ENCODE measurements at places on chromosomes 3 and 15.
A peak's percentile ranks its signal among the peaks of the same experiment; 100 is the strongest.

GRCh38 chr15:89848970-89849292, 34.3 kb upstream of the ANPEP start:
- no peak for DNase-seq

DNA sequence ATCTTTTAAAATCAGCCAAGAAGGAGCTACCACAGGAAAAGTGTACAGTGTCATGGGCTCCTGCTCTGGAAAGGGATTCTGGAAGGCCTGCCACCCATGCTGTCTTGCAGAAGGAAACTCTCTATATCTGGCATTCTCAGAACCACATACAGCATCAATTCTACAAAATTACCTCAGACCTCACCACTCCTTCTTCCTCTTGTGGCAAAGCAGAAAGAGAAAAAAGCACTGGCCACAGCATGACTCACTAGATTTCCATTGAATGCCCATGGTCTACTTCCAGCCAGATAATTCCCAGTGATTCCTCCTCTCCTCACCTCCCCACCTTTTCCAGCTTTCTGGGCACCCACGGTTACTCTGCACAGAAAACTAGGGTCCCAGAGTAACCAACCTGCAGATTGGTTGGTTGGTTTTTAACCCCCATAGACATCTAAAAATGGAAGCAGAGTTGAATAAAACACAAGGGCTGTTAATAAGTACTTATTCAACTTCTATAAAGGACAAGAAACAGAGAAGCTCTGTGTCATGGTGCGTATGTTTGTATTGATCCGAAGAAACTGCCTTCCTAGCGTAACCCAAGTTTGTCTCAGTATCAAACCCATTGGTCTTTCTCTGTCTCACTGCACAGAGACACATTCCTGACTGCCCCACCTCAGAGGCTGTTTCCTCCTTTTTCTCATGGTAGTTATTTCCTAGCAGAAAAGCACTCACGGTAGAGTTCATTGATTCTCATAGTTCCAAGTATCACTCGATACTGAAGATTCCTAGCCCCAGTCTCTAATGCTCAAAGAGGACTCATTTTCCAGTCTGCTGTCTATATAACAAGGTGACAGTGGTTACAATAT, 67.7 kb downstream of the LDHAL6B start:
- DNase-seq = no peak

GRCh38 chr3:13080591-13080990, 7.4 kb upstream of the IQSEC1 start:
- no peak for DNase-seq

GRCh38 chr3:197181741-197182140, 116.7 kb downstream of the DLG1 start:
- DNase-seq = no peak

DNA sequence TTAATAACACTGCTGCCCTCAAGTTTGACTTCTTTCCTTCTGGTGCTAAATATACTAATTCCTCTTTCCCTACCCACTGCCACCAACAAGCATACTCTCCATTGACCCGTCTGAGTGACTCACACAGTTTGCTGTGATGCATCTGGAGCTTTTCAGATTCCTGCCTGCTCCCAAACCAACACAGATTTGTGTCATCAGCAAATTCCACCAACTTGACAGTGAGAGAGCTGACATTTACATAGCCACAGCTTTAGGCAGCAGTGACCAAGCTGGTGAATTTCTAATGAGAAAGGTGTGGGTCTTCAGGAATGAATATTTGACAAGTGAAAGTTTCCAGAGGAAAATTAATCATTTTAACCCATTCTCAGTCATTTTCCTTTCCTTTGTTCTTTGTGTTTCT, 96.5 kb upstream of the PRICKLE2 start:
- DNase-seq = peak; percentile 70

GRCh38 chr15:48282216-48282615, 49.0 kb upstream of the DUT start:
- no peak for DNase-seq

All from SJSA1 (cell line).